ENCODE measurements at places on chromosomes 3 and 15.

- DNase-seq = no peak
Measured at GRCh38 chr3:40172560-40172959, 136.9 kb upstream of the EIF1B start.

DNA sequence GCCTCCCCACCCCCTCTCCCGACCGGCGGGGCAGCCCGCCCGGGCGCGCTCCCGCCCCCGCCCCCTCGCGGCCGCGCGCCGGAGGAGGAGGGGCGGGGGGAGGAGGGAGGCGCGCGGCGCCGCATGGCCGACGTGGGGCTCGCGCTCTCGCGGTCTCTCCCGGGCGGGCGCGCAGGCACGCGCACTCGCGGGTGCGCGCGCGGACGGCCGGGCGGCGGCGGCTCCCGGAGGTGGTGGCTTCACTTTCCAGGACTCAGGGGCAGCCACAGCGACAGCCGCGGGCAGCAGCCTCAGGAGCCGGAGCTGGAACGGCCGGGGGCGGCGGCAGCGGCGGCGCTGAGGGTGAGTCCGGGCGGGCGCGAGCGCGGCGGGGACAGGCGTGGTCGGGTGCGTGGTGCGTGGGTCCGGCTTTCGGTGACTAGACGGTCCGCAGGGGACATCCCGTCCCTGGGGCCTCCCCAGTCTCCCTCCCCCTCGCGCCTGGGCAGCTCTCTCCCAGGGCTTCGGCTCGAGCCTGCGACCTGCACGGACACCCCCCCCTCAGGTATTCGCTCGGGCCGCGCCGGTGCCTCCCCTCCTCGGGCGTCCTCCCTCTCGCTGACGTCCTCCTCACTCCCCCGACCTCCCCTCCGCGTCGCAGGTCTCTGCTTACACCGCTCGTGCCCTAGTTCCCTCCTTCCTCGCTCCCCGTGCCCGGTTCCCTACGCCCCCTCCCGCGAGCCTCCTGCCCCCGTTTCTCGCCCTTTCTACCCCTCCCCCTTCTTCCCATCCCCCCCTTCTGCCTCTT, at the start of gene UBE2E2:
Gene UBE2E2 (plus strand): TSS at position 407 of the 787 bp plus-strand sequence.
- DNase-seq = peak; percentile 90

- DNase-seq = peak; percentile 53
Measured at GRCh38 chr3:187920030-187920429, 174.8 kb upstream of the BCL6 start.

DNA sequence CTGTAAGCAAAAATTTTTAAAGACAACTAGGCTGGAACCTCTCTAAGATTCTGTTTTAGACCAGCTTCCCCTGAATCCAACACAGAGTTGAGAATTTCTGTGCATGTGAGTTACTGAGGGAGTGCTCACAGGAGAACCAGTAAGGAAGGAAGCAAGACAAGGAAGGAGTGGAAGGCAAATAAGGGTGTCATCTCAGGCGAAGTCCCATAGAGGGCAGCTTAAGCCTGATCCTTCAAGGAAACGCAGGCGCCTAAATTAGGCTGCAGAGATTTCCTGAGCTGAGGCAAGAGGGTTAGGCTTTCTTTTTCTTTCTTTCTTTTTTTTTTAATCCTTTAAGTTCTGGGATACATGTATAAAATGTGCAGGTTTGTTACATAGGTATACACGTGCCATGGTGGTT, 36.2 kb upstream of the COL6A6 start:
- DNase-seq = peak; percentile 41

GRCh38 chr15:28024889-28025250, 74.2 kb downstream of the OCA2 start:
- no peak for DNase-seq

- no peak for DNase-seq
Measured at GRCh38 chr15:74055804-74056203, 26.5 kb downstream of the GOLGA6A start.

- no peak for DNase-seq
Measured at GRCh38 chr3:190081389-190081788, 39.3 kb downstream of the P3H2 start.

DNA sequence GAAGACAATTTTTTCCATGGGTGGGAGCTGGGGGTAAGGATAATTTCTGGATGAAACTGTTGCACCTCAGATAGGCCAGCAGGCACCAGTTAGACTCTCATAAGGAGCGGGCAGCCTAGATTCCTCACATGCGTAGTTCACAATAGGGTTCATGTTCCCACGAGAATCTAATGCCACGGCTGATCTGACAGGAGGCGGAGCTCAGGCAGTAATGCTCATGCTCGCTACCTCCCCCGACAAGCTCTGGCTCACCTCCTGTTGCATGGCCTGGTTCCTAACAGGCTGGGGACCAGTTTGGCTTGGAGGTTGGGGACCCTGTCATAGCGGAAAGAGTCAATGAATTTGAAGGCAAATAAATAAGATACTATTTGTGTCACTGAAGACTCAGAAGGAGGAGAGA, 105.5 kb downstream of the PLD1 start:
- no peak for DNase-seq

DNA sequence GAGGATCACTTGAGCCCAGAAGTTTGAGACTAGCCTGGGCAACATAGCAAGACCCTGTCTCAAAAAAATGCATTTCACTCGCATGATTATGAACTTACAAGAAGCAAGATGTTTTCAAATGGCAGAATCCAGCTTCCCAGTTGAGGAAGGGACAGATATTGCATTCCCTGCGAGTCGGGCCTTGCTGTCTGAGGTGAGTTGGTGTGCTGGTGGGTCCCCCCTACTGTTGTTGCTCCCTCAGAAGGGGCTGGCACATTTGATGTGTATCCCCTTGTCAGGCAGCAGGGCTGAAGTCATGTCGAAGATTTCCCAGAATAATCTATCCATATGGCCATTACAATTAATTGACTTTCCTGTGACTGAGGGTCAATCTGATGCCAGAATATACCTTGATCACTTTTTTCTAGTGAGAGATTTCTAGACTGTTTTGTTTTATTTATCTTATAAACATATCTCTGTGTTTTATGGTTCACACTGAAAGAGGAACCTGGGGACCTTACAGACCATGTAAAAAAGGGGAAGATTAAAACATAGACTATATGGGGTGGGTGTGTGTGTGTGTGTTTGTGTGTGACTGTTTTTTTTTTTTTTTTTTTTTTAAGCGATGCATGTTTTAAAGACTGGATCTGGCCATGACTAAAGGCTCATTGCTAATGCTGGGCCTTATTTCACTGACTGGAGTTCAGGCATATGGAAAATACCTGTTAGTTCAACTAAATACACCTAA, 112.1 kb upstream of the MRPS22 start:
- DNase-seq = no peak

- peak; percentile 95 for DNase-seq
Measured at GRCh38 chr15:90265271-90266060, at the start of gene NGRN. TSS of gene NGRN (plus strand) at chr15:90265672. CDS start at chr15:90265713, 41 bp downstream.

DNA sequence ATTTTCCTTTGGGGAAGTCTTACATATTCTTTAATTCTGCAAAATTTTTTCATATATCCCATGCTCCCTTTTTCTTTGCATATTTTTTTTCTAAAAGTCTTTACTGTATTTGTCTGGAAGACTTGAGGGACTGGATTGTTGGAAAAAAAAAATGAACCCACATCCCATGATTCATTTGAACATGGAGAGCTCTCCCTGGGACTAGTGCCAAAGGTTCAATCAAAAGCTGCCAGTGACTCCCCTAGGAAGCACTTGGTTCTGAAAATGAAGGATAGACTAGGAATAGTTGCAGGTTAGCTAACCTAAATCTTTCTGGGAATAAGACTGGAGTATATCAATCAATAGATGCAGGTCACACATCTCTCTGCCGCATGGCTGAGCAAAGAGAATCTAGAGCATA, 16.4 kb upstream of the BNC1 start:
- DNase-seq = peak; percentile 51

GRCh38 chr15:83613714-83614113, 40.2 kb upstream of the ADAMTSL3 start:
- no peak for DNase-seq

DNA sequence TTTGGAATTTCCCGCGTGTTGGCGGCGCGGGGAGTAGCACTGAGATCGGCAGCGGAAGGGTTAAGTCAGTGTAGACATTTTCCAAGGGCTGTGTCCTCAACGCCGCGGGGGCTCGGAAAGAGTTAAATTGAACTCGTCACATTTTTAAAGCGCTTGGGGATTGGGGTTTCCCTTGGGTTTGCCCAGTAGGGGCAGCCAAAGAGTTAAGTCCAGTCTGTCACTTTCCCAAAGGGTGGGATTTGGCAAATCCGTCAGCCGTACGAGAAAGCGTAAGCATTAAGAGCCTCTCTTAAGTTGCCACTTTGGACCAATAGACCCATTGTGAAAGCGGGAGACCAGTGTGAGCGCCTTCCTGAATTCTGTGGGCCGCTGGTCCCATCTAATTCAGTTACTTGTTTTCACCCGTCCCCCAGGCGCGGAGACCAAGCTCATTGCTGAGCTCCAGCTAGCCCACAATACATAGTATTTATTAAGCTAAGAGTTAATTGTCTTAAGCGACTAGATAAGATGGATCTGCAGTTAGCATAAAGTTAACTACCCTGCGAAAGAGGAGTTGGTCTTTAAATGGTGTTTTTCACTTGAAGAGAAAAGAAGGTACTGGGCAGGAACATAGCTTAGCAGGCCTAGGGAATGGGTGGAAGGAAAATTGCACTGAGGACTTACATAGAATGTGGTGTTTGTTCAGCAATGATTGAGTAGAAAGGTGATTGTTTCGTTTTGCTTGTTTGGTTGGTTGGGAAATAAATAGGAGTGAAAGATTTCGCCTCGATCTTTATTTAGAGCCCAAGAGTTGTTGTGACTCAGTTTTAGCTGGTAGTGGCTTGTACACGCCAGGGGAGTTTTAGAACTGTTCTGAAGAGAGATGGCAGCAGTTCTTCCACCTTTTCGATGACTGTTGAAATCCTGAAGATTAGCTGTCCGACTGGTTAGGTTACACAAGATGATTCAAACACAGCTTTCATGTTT, 932 bp downstream of the ARL8B start:
- DNase-seq = peak; percentile 67

- no peak for DNase-seq
Measured at GRCh38 chr3:178498871-178499270, 37.4 kb upstream of the KCNMB2 start.

GRCh38 chr15:61517776-61518175, 288.7 kb upstream of the RORA start:
- DNase-seq = no peak

DNA sequence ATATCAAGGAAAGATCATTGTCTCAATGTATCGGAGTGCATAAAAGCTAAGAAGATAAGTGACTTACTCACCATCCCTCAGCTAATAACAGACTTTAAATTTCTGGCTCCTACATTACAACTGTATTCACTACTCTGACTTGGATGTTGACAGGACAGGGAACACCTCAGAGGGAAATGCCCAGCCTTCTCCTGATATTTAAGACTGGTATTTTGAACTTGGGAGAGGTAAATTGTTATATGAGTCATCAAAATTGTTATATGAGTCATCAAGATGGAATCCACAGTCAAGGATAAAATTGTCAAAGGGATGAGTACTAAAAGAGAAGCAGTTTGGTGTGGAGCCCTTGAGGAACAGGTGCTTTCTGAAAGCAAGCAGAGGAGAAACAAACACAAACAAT, 961.4 kb downstream of the VGLL3 start:
- peak; percentile 3 for DNase-seq

GRCh38 chr3:177820683-177821316, 623.5 kb upstream of the TBL1XR1 start:
- peak; percentile 14 for DNase-seq

DNA sequence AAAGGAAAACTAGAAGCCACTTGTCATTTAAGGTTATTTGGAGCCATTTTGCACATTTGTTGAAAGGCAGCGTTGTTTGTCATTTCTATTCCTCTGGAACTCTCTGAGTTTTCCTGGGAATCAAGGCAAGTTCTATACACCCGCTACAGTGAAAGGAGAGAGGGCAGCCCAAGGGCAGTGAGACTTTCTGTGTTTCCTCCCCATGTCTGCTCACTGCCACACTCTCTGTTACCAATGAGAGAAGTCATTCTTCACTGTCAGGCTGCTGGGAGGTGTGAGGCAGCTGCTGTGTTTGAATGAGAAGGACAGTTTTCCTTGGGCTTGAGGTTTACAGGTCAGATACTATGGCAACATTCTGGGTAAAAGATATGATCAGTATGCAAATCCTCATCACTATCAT, 36.0 kb downstream of the ATP13A5 start:
- no peak for DNase-seq

- peak; percentile 26 for DNase-seq
Measured at GRCh38 chr3:54836871-54837270, 91.0 kb downstream of the LRTM1 start.

GRCh38 chr3:192487033-192487432, 240.3 kb downstream of the FGF12 start:
- no peak for DNase-seq

DNA sequence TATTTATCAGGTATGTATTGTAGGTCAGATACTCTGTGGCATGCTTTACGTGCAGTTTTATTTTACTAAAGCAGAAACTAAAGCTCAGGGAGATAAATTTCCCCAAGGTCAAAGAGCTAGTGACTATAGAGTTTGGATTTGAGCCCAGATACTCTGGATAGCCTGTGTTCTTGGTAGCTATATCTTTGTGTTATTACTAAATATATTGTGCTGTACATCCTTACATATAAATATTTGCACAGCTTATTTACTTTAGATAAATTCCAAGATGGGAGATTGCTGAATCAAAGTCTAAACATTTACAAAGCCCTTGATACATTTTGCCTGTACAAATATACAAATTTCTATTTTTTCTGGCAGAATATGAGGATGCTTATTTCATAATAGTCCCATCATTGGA, 660.9 kb upstream of the NAALADL2 start:
- peak; percentile 30 for DNase-seq

DNA sequence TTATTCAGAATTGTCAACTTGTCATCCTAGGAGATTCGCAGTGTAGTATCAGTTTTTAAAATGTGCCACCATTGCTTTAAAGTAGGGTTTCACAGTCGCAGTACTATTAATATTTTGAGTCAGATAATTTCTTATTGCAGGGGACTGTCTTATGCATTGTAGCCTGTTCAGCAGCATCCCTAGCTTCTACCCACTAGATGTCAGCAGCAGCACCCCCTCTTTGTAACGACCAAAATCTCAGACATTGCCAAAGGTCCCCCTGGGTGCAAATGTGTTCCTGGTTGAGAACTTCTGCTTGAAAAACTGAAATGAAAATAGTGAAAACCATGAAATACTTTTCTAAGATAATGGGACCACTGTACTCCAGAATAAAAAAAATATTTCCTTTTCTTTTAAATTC, 474.8 kb downstream of the CNTN3 start:
- peak; percentile 4 for DNase-seq

DNA sequence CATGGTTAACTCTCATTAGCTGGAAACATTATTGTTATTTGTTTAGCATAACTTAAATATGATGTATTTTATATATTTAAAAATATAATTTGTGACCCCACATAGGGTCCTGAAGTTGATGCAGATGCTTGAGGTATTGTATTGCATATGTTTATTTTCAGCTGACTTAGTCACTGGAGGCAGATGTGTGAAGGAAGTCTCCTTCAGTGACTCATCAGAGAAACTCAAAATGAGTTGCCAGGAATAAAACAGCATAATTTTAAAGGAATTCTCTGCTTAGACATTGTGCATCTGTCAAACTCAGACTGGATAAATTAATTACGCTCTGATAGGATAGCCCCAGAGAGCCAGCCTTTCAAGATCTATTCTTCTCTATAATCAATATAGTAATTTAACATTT, 7.9 kb upstream of the OR4F6 start:
- DNase-seq = peak; percentile 56
